ENCODE measurements at places on chromosomes 5 and 9.

GRCh38 chr9:124899845-124900244 lies 37.9 kb downstream of the ARPC5L start:
- DNase-seq = no peak

DNA sequence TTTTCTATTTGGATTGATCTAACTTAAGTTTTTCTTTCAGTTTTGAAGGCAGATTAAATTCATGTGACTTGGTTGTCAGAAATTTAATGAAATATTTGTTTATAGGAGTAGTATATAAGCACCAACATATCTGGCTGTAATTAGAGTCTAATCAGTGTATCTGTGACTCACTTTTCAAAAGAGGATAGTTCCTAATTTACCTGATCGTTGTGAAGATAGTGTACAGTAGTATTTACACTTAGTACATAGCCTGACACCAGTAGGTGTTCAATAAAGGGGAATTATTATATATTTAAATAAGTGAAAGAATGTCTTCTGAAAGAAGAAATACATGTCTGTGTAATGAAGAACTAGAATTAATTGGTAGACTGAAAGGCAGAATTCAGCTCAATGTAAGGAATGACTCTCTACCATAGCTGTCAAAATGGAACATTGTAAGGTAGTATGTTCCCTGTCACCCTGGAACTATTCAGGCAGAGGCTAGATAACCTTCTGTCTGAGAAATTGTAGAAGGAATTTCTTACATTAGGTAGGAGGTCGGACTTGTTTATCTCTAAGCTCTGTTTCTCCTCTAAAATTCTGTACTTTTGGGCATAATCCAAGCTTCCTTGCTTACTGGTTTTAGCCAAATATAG lies 8.6 kb downstream of the TGFBR1 start:
- no peak for DNase-seq

- DNase-seq = peak; percentile 16
Measured at GRCh38 chr5:110590187-110590586, 136.3 kb downstream of the TMEM232 start.

- no peak for DNase-seq
Measured at GRCh38 chr9:130345009-130345896, 79.7 kb downstream of the HMCN2 start.

DNA sequence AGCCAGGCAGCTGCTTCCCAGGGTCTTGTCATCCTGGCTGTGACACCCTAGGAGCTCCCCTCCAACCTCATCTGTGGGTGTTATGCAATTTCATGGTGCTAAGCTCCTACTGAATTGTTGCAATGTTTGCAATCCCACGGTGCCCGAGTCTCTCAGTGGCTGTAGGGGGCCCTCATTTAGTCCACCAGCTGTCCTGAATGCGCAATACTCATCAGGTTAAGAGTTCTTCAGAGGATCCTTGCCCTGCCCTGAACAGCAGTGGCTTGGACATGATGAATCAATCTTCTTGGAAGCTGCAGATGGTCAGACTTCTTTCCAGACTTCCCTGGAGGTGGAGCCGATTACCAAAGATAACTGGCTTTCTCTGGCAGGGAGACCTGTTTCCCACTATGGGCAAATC lies 584.1 kb downstream of the CCDC171 start:
- no peak for DNase-seq

DNA sequence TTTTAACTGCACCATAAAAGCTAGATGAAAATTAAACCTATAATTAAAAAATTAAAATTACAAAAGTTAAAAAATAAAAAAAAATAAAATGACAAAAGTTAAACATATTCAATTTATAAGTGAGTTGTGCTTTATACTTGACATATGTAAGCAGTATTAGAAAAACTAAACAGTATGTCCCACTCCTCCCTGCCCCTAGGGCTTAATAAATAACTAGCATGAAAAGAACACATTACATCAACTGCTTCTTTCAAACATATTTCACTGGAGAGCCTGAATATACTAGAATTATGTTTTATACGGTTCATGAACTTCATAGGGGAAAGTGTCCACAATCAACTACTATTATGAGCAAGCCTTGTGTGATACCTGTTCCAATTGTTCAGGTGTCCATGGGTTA lies 47.6 kb downstream of the ECPAS start:
- DNase-seq = no peak

- DNase-seq = no peak
Measured at GRCh38 chr5:167812871-167813270, 478.6 kb upstream of the WWC1 start.

- DNase-seq = no peak
Measured at GRCh38 chr5:124894541-124894940, 148.1 kb upstream of the ZNF608 start.

- no peak for DNase-seq
Measured at GRCh38 chr5:160133071-160133917, 14.0 kb upstream of the PWWP2A start.

GRCh38 chr5:167219298-167219697 lies 1072.1 kb upstream of the WWC1 start:
- peak; percentile 39 for DNase-seq

DNA sequence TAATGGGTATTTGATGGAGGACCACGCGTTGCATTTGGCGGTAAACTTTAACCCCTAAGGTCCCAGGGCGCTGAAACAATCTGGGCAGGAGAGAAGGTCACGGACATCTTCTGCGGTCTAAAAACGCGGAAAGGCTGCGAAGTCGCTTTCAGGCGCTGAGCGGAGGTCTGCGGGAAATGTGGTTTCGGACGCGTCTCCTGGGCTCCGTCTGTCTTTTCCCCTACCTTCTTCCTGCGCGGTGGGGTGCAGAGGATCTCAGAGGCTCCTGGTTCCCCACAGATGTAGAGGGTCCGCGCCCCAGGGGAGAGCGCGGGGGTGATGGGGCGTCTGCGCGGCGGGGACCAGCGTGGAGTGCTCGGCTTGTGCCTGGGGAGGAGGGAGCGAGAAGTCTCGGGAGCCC lies 58.4 kb downstream of the ZNF510 start:
- no peak for DNase-seq

DNA sequence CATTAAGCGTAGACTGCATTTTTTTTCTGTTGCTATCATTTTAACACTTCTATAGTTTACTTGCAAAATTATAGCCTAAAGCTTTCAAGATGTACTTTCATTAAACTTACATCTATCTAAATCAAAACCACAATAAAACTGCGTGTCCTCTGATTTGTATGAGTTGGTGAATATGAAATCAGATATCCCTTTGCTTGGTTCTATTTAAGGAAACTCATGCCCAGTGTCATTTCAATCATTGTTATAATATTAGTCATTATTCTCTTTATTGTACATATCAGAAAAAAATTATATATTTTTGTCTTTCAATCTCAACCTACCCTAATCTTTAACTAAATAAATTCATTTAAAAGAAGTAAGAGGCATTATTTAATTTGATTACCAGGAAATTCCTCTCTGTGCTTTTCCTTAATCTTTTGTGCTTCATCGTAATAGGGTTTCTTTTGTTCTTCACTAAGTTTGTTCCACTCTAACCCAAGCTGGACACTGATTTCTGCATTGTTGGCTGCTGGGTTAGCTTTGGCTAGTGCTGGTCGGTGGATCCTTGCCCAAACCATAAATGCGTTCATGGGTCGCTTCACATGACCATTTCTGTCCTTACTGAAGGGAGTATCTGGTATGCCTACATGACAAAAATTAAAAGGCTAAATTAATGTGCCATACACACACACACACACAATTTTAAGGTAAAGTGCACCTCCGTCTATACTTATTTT lies 3.8 kb downstream of the SOX30 start:
- DNase-seq = no peak

- DNase-seq = peak; percentile 19
Measured at GRCh38 chr5:119341452-119342349, 14.1 kb upstream of the TNFAIP8 start.

DNA sequence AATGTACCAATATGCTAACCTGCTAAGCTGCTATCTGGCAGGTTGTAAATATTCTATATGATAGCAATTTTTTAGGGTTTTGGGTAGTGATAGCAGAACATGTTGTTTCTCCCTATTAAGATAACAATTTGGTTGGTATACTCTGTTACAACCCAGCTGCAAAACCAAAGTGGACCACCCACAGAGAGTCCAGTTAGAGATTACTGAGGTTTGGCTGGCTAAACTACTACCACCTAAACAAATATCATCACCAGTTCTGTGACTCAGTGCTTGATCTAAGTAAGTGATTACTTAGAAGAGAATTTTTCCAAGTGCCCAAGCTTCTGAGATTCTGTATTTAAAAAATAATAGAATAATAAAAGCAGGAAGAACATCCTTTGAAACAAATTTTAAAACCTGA lies 72.3 kb downstream of the XRCC4 start:
- DNase-seq = no peak

DNA sequence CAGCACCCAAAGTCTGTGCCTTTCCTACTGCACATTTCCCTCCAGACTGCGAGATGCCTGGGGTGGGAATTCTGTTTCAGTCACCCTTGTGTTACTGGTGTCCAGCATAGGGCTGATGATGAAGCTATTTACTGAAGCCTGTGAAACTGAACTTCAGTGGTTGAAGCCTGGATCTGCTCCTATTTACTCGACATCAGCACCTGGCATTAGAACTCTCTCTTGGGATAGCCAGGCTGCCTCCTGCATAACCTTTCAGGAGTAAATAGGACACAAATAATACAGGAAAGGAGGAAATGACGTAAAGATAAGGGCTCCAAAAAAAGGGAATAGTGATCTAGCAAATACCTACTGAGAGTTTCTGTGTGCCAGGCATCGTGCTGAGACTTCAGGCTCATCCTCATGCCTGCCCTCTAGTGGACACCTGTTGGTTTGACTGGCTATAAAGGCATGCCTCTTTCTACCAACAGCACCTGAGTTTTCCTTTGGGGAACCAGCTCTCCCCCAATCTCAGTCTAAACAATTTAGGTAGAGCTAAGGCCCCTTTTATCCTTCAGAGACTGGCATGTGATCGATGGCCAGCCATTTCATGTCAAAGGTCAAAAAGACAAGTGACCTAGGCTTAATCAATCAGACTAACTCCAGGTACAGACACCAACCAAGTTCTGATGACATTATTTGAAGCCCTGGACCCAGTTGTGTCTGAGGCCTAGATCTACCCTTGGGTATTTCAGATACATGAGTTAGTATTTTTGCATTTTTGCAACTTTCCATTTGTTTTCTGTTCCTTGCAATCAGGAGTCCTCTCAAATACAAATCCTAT lies 192.1 kb upstream of the TRIM32 start:
- no peak for DNase-seq

DNA sequence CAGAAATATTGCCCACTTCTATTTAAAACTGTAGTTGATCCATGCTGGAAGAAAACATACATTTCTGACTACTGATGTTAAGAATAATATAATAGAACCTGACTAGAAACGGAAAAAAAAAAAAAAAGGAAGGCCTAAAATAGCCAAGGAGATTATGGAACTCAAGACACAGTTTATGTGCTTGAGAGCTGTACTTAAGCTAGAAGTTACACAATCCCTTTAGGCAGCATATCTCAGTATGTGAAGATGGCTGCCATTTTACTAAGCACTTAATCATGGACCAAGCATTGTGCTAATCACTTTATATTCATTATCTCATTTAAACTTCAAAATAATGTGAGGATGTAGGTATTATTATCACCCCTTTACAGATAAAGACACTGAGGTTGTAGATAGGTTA lies 73.0 kb upstream of the NR4A3 start:
- DNase-seq = no peak

DNA sequence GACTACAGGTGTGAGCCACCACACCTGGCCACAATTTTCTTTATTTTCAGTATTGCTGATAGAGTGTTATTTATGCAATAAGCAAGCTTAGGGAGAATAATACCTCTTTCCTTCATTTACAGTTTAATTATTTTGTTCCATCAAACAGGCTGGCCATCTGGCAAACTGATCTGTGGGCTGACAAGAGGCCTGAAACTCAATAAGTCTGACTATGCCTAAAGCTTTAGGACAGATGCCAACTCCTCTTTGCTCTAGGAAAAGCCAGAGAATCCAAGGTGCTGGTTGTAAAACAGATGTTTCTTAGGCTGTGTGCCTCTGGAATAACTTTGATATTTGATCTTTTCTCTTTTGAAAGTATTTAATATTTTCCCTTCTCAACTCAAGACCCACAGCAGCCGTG lies 98.4 kb downstream of the TARS1 start:
- no peak for DNase-seq

DNA sequence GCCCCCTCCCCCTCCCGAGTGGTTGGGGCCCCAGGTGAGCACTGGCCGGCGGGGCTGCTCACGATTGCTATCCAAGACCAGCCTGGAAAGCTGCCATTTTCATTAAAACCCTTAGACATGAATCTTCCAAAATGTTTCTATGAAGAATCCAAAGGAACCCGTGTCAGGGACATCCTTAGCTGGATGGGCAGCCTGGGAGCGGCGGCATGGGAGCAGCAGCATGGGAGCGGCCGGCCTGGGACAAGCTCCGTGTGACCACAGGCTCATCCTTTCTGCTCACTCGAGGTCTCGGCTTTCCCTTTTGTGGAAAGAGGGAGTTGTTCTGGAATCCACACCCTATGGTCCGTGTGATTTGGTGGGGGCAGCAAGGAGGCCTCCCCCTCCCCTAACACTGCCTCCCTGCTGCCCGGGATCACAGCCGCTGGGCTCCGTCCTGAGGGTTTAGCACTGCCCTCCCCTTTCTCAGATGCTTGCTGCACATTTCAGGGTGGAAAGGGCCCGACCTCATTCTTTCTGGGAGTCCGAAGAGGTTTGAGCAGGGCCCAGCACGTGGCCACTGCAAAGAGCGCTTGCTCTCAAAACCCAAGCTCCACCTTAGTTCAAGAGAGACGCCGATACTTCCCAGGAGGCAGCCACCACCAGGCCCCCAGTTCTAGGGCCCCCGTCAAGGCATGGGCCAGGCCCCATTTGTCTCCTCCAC lies 127.7 kb downstream of the RXRA start:
- DNase-seq = no peak

DNA sequence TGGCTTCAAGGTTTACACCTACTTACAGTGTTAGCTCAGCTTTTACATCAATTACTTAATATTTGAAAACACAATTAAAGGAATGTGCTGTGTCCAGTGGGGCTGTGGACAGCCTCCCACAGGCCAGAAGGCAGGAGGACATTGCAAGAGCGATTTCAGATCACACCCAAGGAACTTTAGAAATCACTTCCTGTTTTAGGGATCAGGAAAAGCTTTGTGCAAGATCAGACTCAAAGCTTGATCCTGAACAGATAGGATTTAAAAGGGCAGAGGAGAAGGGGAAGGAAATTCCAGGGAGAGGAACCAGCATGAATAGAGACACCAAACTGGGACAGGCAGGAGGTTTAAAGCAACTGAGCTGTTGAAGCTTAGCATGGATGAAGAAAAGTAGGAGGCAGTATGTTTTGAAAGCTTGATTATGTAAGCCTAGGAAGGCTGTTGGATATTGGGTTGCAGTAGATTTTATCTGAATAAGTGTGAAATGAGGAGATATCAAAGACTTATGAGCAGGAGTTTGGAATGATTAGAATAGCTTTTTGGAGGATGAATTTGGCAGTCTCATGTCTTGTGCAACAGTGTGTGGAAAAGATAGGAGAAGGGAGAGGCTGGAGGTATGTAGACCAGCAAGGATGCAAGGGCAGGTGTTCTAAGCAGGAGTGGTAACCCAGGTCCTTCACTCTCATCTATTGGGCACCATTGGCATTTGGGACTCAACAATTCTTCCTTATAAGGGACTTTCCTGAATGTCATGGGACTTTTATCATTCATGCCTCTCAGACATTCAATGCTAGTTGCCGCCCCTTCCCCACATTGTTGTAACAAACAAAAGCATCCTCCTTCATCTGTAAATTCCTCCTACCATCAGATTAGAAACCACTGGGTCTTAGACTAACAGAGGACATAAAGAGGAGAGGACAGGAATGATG lies 123.5 kb downstream of the TARS1 start:
- no peak for DNase-seq

Measured in NCI-H526 (cell line).